ENCODE measurements at places on chromosomes 1 and 21.

DNA sequence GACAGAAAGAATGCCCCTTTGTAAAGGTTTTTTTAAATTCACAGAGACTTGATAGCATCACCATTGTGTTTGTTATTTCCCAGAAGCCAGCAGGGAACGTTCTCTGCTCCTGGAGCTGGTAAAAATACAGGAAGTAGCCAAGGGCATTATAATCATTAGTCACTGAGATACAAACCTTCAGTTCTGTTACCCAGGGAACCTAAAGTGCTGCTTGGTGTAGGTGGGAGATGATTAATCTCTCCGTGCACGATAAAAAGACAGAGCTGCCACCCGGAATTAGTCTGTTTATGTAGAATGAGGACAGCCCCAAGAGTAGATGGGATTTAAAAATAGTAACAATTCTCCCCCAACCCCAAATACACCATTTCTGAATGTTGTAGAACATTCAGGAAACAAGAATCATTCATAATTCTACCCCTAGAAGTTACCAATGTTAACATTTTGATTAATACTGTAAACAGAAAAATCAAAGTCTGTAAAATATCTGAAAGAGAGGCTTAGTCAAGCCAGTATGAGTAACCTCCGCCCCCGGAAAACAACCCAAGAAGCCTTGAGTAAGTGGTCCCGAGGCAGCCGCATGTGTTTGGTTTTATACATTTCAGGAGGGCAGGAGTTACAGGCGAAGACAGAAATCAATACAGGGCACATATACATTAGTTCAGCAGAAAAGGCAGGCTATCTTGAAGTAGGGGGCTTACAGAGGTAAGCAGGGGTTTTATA is 45.3 kb upstream of the CTBS start:
- DNase-seq: no peak

DNA sequence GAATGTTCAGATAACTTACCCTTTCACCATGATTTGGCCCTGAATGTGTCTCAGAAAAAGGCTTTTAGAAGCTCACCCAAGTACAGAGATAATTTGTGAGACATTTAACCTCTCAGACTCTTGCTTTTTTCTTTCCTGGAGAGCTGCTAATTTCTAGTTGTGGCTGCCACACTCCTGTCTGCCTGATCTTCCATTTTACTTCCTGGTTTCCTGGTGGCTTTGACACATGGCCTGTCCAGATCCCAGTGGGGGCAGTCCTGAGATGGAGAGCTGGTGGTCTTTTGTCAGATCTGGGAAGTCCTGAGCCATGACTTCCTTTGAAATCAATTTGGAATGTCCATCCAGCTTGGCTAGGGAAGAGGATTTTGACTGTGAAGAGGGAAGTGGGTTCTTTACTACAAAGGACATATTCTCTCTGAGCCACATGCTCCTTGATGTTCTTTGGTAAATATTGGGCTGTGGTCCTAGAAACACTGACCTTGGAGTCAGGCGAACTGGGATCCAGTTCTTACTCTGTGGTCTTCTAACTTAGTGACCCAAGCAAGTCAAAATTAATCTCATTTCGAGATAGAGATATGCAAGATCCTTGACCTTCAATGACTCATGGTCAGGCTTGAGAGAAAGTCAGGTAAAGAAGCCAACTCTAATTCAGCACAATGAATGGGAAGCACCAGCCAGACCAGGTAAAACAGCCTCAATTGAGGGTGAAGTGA is 78.0 kb upstream of the HSD17B7 start:
- no peak for DNase-seq

DNA sequence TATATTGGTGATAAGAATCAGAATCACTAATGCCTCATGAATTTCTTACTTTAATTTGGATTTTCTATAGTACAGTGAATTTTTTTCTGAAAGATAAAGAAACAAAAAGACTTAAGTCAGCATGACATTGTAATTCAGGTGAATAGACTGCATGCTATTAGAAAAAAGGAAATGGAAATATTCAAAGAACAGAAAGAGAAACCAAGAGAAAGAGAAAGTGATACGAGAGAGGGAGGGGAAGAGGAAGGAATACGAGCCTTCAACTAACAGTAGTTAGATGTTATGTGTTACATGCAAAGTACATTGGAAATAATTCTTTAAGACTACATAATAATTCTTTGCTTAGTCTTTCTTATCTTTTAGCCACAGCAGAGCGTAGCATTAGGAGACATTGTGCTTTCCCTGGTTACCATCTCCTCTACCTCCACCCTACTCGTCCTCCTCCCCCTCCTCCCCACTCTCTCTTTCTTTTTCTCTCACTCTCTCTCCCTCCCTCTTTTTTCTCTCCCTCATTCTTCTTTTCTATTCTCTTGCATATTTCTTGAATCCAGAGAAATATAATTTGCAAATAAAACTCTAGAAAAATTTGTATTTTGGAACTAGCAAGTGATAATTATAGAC is 46.4 kb upstream of the ADGRL4 start:
- DNase-seq: no peak

- no peak for DNase-seq
These were observed 142.9 kb downstream of the LRRC7 start for GRCh38 chr1:69710484-69711189.

DNA sequence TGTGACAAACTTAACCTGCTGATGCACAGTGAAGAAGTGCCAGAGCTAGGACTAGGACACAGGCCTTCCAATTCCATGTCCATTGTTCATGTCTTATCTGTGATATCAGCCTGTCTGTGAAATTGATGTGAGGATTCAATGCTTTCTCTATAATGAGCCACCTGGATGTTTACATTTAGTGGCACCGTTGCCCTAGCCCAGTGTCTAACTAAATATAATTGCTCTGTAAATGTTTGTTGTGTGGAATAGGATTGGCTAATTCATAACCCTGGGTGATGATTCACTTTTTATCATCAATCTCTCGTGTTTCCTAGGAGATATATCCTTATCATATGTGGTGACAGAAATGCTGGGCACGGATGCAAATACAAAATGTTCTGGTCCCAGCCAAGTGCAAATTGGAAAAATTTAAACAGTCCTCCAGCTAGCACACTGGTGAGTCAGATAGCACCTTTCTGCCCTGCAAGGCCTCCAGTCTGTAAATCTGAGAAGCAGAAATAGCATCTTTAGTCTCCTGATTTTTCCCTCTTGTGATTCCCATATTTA is 46.9 kb upstream of the GNG12 start:
- DNase-seq: no peak

DNA sequence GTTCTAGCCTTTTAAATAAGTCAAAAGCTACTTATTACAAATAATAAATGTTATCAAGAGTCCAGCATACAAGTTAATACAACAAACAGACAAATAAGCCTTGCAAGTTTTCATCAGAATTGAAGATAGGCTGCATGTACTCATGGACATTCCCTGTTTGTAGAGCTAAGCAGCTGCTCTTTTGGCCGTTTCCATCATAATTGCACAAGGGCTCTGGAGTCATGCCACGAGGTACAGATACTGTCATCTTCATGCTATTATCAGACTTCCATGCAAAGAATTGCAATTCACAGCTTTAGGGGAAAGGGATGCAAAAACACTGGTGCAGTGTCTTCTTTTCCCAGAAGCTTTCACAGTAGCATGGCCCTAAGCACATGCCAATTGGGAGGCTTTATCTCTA is 52.8 kb upstream of the TBX15 start:
- no peak for DNase-seq

DNA sequence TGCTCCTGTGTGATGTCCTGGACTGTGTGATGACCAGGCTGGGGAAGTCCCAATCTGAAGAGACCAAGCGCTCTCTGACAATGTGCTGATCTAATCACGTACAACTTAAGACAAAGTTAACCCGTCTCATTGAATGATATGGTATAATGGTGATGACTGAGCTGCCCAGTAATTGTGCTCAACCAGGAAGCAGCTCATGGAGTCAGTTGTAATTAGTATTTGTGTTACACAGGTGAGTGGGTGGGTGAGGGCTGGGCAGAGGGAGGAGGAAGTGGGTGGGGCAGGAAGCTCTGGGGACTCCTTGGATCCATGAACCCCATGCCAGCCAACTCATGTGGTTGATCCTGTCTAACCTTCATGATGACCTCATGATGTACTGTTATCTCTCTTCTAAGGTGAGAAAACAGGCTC is 8.7 kb upstream of the ECE1 start:
- no peak for DNase-seq

DNA sequence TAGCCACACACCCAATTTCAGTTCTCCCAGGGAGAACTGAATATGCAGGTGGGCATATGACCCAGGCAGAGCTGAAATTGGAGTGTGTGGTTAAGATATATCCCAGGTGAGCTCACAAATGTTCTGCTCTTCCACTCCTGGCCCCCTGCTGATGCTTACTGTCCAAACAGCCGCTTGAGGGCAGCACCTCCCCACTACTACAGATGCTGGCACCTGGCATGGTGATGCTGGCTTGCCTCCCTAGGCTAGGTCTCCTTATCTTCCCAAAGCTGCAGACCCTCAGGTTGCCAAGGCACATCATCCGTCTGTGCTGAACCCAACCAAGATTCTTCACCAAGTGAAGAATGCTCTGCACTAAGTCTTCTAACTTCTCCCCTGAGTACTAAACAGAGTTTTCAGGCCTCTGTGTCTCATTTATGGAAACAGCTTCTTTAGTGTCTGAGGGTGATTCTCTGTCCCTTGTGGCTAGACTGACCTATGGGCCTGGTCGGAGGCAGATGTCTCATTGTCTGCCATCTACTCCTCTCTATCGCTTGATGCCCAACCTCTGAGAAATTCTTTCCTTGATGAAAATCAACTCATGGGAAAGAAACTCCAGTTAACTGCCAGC is 27.2 kb downstream of the XCL1 start:
- no peak for DNase-seq

DNA sequence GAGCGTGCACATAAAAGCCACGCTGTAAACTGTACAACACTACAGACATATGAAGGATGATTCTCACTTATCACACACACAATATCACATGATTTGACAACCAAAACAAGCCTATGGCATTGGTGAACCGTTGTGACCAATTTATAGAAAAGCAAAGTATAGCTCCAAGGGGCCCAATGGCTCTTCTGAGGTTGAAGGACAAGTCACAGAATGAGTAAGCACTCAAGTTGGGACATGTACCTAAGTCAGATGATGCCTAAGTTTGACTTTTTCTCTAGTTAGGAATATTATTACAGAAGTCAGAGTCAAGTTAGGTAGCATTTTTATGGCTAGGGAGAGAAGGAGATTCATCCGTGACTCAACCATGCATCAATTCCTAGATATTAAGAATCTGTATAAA is 45.7 kb downstream of the PLPP3 start:
- DNase-seq: no peak

- DNase-seq: no peak
These were observed 287.4 kb upstream of the LYPLAL1 start for GRCh38 chr1:218886101-218886871.

DNA sequence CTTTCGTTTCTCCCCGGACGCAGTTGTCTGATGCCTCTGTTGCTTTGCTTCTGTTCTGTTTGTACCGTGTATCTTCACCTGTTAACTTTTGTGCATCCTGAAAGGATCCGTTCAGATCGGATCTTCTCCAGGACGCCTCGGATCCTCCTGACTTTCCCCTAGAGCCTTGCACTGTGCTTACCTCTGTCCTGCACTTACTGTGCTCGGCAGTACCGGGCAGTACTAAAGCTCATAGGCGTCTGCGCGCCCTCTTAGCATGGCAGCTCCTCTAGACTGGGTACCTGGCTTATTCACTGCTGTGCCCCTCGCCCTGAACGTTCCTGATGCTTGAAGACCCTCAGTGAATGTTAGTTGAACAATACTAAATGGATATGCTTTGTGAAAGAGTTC is 934 bp downstream of the SCP2 start:
- no peak for DNase-seq

GRCh38 chr1:233491953-233492620 is 121.8 kb upstream of the KCNK1 start:
- no peak for DNase-seq

DNA sequence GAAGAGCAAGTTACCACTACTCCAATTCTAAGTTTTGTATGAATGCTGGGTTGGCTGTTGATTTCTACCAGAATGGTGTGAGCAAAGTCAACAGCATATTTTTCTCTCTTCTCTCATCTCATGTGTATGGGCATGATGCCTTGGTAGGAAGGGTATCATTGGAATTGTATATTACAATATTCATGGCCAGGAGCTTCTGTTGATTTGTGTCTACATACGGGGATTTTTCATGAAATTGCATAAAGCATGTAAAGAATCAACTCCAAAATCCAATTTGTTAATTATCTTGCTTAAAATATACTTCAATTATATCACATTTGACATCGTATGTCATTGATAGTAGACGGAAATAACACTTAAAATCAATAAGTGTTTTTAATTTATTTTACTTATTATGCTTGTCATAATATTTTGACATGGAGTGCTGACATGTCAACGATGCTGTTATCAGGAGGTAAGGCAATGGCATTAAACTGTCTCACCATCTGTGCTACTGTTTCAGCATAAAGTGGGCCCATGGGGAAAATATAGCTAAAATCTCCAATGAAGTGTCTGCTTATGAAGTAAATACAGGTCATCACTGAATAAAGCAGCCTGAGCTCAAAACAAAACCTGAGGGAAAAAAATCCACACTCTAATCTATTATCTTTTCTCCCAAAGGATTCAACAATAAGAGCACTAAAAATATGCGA is 142.2 kb upstream of the NBPF11 start:
- DNase-seq: no peak

GRCh38 chr1:20426923-20427322 is 59.1 kb downstream of the CAMK2N1 start:
- DNase-seq: no peak

GRCh38 chr1:172324086-172324485 is 96.4 kb upstream of the C1orf105 start:
- no peak for DNase-seq

GRCh38 chr1:244802556-244803239 is 32.8 kb upstream of the COX20 start:
- no peak for DNase-seq

GRCh38 chr1:40939320-40940059 is 40.0 kb upstream of the CTPS1 start:
- DNase-seq: no peak

DNA sequence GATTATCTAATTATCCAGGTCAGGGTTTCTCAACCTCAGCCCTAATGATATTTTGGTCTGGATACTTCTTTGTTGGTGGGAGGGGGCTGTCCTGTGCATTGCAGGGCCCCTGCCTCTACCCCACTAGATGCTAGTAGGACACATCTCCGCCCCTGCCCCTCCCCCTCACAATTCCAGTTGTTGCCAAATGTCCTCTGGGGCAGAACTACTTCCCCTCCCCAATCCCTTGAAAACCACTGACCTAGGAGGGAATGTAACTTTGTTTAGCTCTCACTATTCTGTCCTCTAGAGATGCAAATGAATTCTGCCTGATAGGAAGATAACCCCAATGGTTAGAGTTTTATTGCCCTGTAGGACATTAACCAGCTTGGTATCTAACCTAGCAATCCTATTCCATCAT is 8.1 kb downstream of the CACNA1S start:
- no peak for DNase-seq

- DNase-seq: no peak
These were observed 12.1 kb upstream of the PDC start for GRCh38 chr1:186473047-186473446.
